Kidney glomerular epithelial cell (primary cell): ENCODE measurements at places on chromosomes 4 and X.

GRCh38 chrX:135984791-135985156 lies 461 bp upstream of the SLC9A6 start:
- no peak for DNase-seq

DNA sequence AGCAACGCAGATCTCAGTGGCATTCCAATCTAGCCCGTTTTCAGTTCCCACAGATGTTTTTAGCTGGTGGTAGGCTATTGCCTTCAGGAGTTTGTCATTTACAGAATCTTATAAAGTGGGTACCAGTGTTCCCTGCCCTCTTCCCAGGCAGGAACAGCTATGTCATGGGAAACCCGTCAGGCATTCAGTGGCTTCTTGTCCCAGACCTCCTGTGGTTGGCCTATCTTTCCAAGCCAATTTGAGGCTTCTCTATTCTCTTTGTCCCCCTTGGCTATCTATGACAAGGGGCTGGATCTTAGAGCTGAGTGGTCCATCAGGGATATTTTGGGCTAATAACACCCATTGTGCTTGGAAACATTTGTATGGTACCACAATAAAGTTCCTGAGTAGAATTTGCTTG lies 33.6 kb upstream of the RPL34 start:
- DNase-seq = no peak

- DNase-seq = peak; percentile 59
Observed at GRCh38 chrX:11533199-11533651, 132.5 kb downstream of the ARHGAP6 start.

- DNase-seq = peak; percentile 90
Observed at GRCh38 chr4:16686195-16686594, 212.2 kb downstream of the LDB2 start.

GRCh38 chrX:77731821-77732419 lies 54.1 kb downstream of the ATRX start:
- DNase-seq = no peak

GRCh38 chr4:144580430-144580829 lies 65.5 kb upstream of the HHIP start:
- no peak for DNase-seq

GRCh38 chr4:21032089-21032645 lies 331.9 kb downstream of the PACRGL start:
- DNase-seq = no peak

DNA sequence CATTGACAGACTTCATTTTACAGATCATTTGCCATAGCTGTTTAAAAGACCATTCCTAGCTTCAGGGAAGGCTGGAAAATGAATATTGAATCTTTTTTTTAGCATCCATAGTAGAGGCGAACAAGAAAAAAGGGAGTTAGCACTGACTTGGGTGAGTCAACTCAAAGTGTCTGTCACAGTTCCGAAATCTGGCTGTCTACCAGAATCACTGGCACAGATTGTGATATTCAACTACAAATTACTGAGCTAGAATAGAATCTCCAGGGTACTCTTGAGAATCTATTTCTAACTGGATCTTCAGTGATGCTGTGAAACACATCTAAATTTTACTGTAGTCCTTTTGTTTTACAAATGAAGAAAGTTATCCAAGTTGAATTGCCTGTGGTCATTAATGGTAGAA lies 31.5 kb downstream of the SEC24B start:
- DNase-seq = no peak

DNA sequence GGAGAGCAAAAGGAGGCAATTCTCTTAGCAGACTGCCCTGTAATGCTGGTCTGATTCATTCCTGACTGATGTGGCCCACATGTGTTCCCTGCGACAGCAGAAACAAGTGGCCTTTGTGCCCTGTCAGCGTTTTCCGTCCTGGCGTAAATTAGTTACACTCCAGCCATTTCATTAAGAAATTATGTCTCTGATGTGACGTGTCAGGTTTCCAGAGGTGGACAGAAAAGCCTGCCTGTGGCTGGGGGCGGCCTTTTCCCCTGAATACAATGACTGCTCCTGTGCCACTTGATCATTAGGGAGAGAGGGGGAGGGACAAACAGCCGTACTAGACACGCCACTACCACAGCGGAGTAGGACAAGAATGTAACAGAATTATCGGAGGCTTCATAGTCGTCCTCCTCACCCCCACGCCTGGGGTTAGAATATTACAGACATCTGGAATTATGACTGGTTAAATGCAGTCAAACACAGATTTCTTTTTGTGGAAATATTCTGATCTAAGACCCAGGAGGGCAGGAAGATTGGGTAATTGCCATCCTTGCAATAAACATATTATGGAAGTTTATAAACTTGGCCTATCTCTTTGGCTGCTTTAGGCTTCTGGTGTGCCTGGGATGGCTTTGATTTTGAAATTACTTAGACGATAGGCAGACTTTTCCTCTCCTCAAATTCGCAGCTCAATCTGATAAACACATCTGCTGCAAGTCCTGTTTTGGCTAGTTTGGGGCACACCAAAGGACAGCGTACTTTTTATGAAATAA lies 146.2 kb upstream of the BCOR start:
- DNase-seq = no peak

- DNase-seq = no peak
Observed at GRCh38 chr4:56971383-56971782, 6.0 kb downstream of the NOA1 start.

GRCh38 chr4:153090181-153090580 lies 114.1 kb upstream of the TRIM2 start:
- DNase-seq = no peak

DNA sequence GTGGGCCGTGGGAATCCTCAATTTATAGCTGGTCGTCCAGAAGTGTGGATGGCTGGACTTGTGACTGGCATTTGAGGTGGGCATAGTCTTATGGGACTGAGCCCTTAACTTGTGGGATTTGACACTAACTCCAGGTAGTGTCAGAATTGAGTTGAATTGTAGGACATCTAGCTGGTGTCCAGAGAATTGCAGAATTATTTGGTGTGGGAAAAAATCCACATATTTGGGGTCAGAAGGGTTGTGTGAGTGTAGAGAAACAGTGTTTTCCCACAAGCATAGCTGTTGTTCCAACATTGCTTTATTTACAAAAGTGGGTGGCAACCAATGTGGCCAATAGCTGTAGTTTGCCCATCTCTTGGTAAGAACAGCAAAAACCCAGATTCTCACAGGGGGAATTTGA lies 91.3 kb downstream of the MOSPD2 start:
- no peak for DNase-seq

- DNase-seq = no peak
Observed at GRCh38 chr4:25638806-25639205, 16.8 kb upstream of the SLC34A2 start.

DNA sequence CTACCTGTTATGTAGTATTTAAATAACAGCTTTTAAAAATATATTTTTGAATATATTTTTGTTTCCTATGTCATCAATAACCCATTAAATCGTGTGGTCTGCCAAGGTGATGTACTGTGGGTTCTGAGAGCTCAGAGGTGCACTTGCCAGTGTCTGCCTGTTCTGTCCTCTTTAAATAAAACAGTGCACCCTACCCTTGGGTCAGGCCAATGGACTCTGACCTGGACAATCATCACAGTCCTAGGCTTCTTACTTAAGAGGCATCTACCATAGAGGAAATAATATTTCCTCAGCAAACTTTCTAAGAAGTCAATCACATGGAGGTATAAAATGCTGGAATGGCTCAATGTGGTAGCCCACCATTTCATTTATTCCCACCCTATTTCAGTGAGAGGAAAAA lies 26.0 kb upstream of the LHFPL1 start:
- no peak for DNase-seq

- peak; percentile 42 for DNase-seq
Observed at GRCh38 chr4:127479031-127479622, 153.6 kb upstream of the INTU start.

- DNase-seq = no peak
Observed at GRCh38 chrX:38220415-38221390, at the start of gene SRPX. Gene SRPX (minus strand): TSS chrX:38220871. CDS start chrX:38220792, 79 bp downstream.

- DNase-seq = no peak
Observed at GRCh38 chr4:24403265-24403664, 181.1 kb downstream of the DHX15 start.

- DNase-seq = no peak
Observed at GRCh38 chr4:53055274-53055673, 193.2 kb downstream of the RASL11B start.

- no peak for DNase-seq
Observed at GRCh38 chr4:118587116-118587831, 97.9 kb upstream of the METTL14 start.

- no peak for DNase-seq
Observed at GRCh38 chr4:62402088-62402806, 1202.1 kb downstream of the ADGRL3 start.
